Renal pelvis (tissue), 12 donors: ENCODE measurements at places on chromosomes 1 and 21. TPM values are rescaled to one million over a fixed set of nuclear protein-coding genes. Genes with fewer than 3 reads are reported as not detected.

The ADORA1 gene
- 6.2 TPM for polyA plus RNA-seq

The ANKRD13C gene
- 24.0 TPM for polyA plus RNA-seq

The GJA5 gene
- polyA plus RNA-seq = 31.7 TPM

The PRELP gene
- polyA plus RNA-seq = 3.9 TPM

The TLR5 gene
- 5.4 TPM for polyA plus RNA-seq

The HAO2 gene
- polyA plus RNA-seq = 109 TPM

The SPATA21 gene
- polyA plus RNA-seq = 0.37 TPM

The KIF14 gene
- polyA plus RNA-seq = 8.0 TPM

The GBP6 gene
- polyA plus RNA-seq = 0.07 TPM

The SDC3 gene
- 32.8 TPM for polyA plus RNA-seq

The MIA3 gene
- 78.6 TPM for polyA plus RNA-seq

The EDARADD gene
- polyA plus RNA-seq = 7.6 TPM

The OR2L13 gene
- polyA plus RNA-seq = not detected

The SSBP3 gene
- 116 TPM for polyA plus RNA-seq

The HSD17B7 gene
- 11.4 TPM for polyA plus RNA-seq

The CD1D gene
- 4.7 TPM for polyA plus RNA-seq

The CLDN17 gene
- polyA plus RNA-seq = not detected

The HEYL gene
- 26.3 TPM for polyA plus RNA-seq

The KRTAP11-1 gene
- not detected for polyA plus RNA-seq

The PITHD1 gene
- 60.3 TPM for polyA plus RNA-seq

The FMO1 gene
- 199 TPM for polyA plus RNA-seq

The TFAP2E gene
- polyA plus RNA-seq = 0.85 TPM

The FAM151A gene
- polyA plus RNA-seq = 35.8 TPM
